Keratinocyte (primary cell): ENCODE measurements at places on chromosomes 16 and 17.

DNA sequence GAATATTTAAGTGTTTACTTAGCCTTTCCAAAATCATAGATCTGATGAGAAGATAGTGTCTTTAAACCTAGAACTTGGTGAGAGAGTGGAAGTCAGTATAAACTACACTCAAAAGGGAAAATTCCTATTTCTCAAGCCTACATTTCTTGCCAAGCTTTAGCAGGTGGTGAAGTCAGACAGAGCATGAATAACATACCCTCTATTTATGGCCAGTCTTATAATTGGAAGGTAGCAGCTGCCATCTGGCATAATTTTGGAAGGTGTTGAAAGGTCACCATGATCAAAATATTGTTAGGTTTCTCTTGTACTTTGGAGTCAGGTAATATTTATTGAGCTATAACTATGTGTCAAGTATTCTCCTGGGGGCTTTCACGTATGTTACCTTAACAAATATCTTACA, 729.3 kb upstream of the KIF2B start:
- DNase-seq: no peak

- no peak for DNase-seq
Measured at GRCh38 chr17:28125526-28126378, 83.3 kb downstream of the NLK start.

GRCh38 chr16:60331168-60331567, 1597.1 kb upstream of the GOT2 start:
- no peak for DNase-seq

DNA sequence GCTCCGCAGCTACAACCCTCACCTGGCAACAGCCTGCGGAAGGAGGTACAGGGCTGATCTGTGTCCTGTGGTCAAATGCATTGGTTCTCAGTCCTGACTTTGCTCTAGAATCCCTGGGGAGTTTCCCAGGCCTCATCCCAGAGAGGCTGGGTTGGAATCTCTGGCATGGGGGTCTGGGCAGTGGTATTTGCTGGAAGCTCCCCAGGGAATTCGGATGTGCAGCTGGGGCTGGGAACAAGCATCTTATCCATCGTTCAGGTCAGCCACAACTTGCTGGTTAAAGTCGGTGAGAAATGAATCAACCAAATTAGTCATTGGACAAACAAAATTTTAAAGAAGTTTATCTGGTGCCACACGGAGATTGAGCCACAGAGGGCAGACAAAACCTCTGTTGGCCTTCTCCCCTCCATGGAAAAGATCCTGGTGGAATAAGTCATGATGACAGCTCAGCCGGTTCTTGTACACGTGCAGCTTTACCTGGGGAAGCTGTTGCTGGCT, 231.2 kb downstream of the FOXL1 start:
- no peak for DNase-seq

DNA sequence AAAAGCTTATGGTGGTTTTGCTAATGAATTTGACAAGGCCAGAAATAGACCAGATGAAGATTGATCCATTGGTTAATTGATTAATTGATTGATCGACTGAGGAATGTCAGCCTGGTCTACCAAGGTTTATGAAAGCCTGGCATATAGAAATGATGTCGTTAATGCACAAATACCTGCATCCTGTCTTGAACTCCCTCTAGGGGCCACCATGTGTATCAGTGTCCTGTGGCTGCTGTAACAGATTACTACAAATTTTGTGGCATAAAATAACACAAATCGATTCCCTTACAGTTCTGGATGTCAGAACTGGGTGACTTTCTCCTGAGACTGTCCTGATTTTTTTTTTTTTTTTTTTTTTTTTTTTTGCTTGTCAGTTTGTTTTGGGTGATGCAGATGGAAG, 553.2 kb downstream of the MAF start:
- DNase-seq: no peak
